ENCODE measurements at places on chromosomes 2 and 18.
A peak's percentile ranks its signal among the peaks of the same experiment; 100 is the strongest.

DNA sequence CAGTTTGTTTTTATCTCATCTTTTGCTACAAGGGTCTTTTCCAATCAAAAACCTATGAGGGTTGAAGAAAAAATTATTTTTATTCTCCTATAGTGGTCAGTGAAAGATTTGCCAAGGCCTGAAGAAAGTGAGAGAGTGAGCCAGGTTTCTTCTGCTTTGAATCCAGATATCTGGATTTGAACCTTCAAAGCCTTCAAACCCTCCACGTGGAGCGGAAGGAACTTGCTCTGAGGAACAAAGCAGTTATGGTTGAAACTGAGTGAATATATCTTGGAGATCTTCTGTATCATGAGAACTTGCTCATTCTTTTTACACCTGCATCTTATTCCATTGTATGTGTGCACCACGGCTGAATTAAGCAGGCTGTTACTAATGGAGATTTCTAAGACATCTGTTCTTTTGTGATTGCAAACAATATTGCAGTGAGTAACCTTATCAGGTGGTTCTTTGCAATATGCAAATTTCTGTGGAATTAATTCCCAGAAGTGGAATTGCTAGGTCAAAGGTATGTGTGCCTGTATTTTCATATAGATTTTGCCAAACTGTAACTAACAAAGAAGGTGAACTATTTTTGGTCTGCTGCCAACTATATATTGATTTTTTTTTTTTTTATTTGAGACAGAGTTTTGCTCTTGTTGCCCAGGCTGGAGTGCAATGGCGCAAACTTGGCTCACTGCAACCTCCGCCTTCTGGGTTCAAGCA lies 147.9 kb downstream of the B3GNT2 start:
- DNase-seq: no peak

DNA sequence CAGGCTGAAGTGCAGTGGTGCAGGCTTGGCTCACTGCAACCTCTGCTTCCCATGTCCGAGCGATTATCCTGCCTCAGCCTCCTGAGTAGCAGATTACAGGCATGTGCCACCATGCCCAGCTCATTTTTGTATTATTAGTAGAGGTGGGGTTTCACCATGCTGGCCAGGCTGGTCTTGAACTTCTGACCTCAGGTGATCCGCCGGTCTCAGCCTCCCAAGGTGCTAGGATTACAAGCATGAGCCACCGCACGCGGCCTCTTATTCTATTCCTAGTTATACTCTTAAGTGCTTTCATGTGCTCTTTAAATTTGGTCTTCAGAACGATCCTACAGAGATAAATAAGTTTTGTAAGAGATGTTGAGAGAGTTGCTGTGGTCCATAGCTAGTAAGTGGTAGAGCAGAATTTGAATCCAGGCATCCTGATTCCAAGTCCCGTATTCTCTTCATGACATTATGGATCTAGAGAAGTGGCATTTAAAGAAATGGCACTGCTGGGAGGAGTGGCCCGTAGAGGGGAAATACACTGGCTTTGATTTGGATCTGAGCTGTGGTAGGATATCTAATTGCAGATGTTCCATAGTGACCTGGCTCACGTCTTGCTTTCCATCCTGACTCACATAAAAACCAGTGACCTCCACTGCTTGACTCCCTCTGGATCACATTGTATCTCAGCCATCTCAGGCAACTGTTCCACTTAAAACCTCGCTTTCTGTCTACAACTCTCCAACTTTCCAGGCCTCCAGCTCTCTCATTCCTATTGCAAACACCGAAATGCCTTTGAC lies 22.8 kb upstream of the ME2 start:
- DNase-seq: no peak

- no peak for DNase-seq
Measured at GRCh38 chr18:26482569-26482968, 65.8 kb downstream of the KCTD1 start.

GRCh38 chr2:101609433-101609832 lies 88.1 kb upstream of the MAP4K4 start:
- DNase-seq: no peak

DNA sequence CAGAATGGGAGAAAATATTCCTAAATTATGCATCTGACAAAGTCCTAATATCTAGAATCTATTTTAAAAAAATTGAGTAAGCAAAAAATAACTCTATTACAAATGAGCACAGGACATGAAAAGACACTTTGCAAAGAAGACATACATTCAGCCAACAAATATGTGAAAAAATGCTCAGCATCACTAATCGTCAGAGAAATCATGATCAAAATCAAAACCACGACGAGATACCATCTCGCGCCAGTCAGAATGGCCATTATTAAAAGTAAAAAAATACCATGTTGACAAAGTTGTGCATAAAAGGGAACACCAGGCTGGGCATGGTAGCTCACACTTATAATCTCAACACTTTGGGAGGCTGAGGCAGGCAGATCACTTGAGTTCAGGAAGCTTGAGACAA lies 63.5 kb downstream of the EVA1A start:
- no peak for DNase-seq

DNA sequence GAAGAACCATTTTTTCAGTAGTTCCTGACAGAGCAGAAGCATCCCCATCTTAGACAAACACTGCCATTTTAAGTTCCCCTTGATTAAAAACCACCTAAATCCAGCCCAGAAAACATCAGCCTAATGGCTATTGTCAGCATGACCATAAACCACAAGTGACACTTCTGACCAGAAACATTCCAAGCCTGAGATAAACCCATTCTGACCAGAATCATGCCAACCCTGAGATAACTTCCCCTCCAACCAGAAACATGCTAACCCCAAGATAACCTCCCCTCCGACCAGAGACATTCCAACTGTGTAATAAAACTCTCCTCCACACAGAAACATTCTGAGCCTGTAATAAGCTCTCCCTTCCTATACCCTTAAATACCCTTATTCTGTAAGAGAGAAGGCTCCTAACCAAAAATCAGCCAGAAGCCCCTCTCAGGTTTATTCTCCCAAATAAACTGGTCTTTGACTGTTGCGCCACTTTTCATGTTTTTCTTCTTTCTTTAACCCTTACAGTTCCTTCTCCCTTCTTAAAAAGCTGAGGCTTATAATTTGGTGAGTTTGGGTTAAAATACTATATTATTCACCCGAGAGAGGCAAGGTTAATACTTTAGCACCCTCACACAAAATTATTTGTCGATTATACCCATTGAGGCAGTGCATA lies 149.7 kb downstream of the HNMT start:
- no peak for DNase-seq

DNA sequence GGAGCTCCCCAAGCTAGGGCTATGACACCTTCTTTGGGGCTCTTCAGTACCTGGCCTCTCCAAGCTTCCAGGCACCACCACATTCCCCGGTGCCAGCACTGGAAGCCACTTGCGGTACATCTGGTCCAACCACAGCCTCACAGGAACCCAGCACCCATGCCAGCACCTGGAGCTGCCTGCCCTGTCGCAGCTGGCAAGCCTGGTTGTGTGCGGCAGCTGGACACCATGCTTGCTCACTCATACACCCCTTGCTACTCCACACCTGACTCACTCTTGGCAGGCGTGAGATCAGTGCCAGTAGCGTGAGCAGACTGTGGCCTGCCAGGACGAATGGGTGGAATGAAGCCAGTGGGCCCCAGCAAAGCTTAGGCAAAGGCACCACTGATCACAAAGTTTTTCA lies 34.0 kb downstream of the LRRTM4 start:
- DNase-seq: no peak

GRCh38 chr2:120471166-120471565 lies 125.2 kb downstream of the INHBB start:
- DNase-seq: no peak

GRCh38 chr2:232919141-232919540 lies 49.1 kb downstream of the SNORC start:
- no peak for DNase-seq

- no peak for DNase-seq
Measured at GRCh38 chr2:170229125-170229524, 51.2 kb downstream of the MYO3B start.

DNA sequence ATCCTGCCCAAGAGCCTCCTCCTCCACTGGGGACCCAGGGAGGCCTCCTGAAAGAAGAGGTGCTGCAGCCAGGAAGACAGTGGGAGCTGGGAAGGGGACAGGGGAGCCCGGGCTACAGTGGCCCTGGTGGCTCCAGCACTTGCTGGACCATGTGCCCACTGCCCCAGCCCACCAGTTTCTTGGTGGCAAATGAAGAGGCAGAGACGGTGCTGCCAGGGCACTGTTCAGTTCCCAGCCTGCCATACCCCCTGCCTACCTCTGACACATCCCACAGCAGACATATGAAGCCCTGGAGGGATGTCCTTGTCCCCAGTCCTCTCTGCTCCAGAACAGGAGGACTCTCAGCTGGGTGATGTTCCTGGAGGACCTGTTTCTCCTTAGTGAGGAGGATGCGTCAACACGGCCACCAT lies 3.7 kb downstream of the RAMP1 start:
- peak; percentile 5 for DNase-seq

DNA sequence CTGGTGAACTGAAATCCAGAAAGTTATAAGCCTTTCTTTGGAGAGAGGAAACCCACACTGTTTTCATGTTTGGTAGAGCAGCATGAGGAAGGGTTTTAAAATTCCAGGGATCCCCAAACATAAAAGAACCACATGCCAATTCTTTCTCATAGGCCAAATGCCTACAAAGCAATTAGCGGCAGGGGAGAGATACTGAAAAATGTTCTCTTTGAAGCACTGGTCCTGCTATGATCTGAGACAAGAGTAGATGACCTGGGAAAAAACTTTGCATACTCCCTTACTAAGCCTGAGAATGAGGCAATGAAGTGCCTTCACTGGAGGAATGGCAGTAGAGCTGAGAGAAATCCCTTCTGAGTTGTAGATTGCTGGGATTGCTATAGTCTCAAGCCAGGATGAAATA lies 1261.7 kb downstream of the DSC3 start:
- DNase-seq: no peak

Data from retina (tissue), 1 donor.